ENCODE measurements at places on chromosomes 6 and 20.
A peak's percentile ranks its signal among the peaks of the same experiment; 100 is the strongest.

DNA sequence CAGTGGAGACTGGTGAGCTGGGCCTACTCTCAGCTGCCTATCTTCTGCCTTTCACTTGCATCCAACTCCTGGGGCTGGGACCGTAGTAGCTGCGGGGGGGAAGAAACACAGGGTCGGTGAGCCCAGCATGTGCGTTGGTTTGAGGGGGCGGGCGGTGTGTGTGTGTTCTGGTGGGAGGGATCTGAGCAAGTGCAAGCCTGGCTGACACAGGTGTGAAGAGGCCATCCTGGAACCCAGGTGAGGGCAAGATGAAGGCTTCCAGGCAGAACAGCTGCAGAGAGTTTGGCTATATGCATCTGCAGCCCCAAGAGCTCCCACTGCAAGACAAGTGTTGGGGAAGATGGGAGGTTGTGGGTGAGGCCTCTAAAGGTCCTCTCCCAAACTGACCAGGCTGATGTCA is 30.6 kb downstream of the MOCS1 start:
- no peak for DNase-seq

- DNase-seq = no peak
Observed at GRCh38 chr6:99592900-99593299, 13.7 kb upstream of the PRDM13 start.

DNA sequence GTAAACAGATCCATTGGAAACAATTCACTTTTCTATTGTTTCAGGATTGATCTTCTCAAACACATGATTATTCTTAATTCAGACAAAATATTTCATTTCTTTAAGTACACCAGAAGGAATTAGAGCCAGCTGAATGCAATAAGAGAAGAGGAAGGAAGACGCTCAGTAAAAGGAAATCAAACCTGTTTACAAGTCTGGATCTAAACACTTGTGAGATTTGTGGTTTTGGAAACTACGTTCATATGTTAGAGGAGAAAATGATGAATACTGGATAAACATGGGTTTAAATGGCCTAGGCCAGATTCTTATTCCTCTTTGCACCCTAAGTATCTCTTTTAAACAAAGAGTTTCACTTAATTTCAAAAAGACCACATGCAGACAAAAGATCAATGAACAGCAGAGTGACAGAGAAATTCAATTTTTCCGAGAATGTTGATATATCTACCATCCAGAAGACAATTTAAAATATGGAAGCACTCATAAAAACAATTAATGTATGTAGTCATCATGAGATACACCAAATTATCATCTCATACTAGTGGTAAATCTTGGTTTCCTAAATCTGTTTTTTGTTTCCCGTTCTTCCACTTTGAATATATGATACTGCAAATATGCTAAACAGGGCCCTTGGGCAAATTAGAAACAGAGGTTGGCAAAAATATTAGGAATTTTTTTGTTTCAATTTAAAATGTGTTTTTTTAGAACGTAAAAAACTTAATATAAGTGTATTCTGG is 703.5 kb upstream of the CITED2 start:
- no peak for DNase-seq

DNA sequence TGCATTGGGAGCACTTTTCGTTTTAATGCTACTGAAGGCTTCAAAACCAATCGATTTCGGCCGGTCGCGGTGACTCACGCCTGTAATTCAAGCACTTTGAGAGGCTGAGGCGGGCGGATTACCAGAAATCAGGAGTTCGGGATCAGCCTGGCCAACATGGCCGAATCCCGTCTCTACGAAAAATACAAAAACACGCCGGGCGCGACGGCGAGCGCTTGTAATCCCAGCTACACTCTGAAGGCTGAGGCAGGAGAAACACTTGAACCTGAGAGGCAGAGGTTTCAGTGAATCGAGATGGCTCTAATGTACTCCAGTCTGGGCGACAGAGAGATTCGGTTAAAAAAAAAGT is 58.4 kb downstream of the TRIM38 start:
- peak; percentile 72 for DNase-seq

- no peak for DNase-seq
Observed at GRCh38 chr6:113735491-113735890, 121.7 kb upstream of the MARCKS start.

DNA sequence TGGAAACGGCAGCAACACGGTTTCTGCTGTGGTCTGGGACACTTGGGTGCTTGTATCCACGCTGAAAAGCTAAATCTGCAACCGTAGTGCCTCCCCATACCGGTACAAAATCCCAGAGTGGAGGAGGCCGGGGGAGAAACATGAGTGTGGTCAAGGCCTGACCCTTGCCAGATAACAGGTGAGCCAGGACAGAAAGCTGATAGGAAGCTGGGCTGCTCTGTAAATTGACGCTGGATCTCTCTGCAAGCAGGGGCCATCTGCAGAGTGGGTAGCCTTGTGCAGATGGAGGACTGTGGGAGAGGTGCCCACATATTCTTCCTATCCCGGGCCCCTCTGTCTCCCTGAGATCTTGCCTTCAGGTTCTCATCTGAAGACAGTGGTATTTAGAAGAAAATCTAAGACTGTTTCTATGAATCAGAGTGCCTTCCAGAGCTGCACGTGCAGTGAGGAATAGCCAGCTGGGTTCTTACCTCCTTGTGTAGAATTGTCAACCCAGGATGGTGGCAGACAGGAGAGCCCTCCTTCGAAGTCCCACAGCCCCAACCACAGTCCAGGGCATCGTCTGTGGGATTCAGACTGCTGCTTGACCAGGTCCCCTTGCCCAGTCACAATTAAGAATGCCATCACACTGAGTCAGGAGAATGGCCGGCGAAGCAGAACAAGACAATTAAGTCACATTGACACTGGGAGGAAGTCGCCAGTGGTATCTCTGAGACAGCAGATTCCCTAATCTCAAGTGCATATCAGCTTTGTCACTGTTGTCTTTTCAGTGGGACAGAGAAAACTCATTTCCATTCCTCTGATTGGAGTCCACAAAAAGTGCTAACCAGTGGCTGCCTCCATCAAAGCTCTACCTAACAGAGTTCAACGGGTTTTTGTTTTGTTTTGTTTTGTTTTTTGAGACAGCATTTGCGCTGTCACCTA is 100.0 kb upstream of the RIPOR2 start:
- DNase-seq = peak; percentile 61

DNA sequence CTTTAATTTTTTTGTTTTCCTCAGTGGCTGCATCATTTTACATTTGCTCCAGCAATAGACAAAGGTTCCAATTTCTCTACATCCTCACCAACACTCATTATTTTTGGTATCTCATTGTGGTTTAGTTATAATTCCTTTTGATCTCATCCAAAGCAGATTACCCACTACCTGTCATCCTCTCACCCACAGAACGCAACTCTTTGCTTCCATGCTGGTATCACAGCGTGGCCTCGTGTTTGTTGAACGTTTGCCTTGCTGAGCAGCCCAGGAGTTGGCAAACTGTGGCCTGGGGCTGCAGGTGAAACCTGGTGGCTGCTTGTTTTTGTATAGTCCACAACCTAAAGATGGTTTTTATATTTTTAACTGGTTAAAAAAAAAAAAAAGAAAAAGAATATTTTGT is 181.9 kb downstream of the BCAS1 start:
- no peak for DNase-seq

DNA sequence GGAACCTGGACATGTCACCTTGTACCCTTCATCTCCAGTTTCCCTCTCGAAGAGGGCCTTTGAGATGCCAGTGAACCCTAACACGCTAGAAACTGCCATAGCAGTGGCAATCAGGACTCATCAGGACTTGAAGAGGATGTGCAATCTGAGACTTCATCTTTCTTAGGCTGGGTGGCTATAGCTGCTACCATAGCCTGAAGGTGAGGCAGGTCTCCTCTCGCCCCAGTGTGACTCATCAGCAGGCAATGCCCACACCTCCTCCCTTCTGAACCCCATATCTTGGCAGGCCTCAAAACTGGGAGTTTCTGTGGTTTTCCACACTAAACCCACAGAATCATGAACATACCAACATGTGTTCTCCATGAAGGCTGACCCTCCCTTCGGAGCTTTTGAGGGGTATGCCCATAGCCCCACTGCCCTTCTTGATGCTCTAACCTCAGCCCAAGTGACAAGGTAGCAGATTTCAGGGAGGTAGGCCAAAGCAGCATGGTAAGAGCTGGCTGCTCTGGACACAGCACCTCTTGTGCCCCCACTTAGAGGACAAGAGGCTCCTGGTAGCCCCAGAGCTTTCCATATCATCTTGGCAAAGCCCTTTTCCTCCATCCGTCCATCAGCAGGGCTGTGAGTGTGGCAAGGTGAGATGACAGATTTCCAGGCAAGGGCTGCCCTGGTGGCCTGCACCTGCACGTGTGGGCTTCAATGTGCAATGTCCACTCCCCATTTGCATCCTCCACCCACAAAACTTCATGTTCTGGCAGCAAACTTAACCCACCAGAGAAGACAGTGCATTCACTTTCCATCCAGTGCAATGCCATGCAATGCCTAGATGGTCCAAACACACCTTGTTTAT is 2.6 kb downstream of the BLCAP start:
- DNase-seq = peak; percentile 41

DNA sequence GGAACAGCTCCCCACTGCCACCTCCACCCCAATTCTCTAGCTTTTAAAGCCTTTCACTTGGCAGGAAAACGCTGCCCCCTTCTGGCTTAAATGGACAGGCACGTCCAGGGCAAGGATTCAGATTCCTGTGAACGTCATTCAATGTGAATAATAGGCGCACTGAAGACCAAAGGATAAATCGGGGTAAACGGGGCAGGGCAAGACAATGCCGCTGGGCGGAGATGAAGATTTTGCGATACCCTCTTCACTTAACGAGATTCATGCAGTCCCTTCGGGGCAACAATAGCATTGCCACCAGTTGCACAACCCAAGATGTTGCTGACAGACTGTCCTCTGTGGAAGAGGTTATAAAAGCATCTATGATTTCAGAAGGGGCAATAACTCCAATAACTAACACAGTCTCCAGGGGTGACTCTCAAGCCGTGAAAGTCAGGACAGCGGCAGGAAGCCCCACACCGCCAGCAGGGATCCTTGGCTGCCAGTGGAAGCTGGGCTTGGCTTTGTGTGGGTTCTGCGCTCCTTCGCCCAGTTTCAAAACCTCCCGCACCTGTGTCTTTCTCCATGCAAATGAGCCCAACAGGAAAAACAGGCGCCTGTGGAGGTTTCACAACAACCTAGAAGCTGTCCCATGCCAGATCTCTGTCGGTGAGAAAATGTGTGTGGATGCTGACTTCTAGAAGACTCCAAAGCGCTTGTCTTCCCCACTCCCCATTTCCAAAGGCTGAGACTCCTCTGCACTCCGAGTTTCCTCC is 291.8 kb downstream of the BMP7 start:
- no peak for DNase-seq

- DNase-seq = no peak
Observed at GRCh38 chr20:60266177-60266823, 308.1 kb downstream of the CDH26 start.

- DNase-seq = no peak
Observed at GRCh38 chr6:71706523-71706922, 179.8 kb upstream of the RIMS1 start.

DNA sequence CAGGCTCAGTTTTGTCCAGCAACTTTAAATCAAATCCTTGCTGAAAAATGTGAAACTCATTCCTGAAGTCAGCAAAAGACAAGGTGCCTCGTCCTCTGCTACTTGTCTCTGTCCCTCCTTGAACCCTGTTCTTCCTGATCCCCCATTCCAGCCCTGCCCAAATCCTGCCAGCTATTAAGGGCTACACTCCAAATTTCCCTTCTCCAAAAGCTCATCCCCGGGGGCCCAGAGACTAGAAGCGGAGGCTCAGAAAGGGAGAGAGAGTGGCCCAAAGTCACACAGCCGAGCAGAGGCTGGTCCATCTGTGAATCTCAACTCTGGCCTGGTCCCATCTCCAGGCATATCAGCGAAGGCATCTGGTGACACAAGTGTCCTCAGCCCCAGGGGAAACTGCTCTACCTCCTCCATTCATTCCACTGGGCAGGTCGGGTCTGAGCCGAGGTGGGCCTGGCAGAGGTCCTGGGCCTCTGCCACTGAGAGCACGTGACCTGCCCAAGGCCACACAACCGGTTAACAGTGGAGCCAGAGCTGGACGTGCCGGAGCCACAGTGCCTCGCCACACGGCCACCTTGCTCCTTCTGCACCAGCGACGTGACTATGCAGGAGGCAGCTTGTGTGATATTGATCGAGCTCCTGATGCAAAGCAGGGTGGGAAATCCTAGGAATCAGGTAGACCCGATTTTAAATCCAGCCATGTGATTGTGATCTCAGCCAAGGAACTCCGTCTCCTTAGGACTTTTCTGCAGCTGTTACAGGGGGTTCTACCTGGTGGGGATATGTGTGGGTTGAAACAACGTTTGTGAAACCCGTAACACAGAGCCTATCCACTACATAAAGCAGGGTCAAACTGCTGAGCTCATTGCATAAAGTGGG is 28.6 kb downstream of the NOL4L start:
- no peak for DNase-seq

- DNase-seq = no peak
Observed at GRCh38 chr6:4703382-4703781, 72.8 kb upstream of the CDYL start.

GRCh38 chr20:32189691-32190615 is 17.6 kb downstream of the PLAGL2 start:
- peak; percentile 65 for DNase-seq

DNA sequence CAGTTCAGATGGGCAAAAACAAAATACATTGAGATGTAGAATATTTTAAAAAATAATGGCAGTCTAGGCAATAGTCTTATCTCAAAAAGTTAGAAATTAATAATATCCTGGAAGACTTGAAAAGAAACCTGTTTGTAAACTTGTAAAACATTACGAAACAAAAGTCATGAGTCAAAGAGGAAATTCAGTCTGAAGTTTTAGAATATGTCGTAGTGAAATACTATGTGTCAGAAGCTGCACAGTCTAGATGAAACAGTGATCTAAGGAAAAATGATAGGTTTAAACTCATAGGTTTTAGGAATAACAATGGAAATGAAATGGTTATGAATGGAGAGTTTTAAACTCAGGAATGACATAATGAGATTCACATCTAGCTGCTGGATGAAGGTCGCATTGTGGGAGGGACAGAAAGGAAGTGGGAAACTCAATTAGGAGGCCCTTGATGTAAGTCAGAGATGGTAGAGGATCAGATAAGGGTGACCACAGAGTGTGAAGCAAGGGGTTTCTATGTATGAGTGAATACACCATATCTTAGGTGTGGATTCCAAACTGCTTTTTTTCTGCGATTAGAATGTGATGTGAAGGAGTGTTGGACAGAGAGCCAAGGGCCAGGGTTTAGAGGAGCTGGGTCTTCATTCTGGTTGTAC is 2.8 kb downstream of the SNRPB2 start:
- no peak for DNase-seq

DNA sequence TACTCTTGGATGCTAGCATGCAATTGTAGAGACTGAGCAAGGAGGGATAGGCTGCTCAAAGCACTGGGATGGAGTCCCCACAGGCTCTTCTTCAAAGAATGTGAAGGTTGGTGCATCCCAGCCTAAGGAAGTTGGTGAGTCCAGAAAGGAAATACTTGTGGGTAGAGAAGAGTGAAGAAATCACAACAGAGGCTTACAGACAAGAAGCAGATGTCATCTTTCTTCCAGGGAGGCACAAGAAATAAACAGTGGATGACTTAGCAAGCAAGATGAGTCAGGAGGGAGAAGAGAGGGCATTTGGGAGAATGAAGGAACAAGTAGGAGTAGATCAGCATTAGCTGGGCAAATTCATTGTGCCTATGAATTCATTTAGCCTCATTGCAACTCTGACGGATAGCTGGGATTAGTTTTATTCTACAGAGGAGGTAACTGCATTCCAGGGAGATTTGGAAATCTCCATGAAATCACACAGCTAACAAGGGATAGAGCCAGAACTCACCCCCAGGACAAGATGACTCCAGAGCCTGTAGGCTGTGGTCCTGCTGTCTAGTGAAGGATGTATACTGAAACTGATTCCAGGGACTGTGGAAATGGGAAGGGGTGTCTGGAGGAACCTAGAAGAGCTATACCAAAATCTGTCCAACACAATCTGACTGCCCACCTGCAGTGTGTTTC is 125.8 kb upstream of the SPTLC3 start:
- no peak for DNase-seq
